Activated CD4-positive, alpha-beta T cell treated with anti-CD3 and anti-CD28 coated beads, Interleukin-2, amount 10 ng/mL, durations not matched to agents 7 days and 5 days (primary cell): ENCODE measurements at places on chromosomes 7 and 10.

DNA sequence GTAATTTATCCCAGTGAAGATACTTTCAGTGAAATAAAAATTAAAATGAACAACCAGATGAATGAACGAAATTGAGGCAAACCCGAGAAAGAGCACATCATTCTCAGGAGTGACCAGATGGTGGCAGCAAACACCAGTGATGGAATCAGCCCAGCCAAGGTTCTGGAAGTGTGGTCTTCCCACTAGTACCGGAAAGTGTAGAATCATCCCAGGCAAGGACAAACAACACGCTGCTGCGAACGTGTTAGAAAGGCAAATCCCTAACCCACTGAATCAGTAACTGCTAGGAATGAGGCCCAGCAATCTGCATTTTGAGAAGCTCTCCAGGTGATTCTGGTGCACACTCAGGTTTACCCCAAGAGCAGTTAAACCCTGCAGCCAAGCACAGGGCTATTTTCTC is 15.5 kb upstream of the SLC18A3 start:
- DNase-seq, result peak; percentile 37
- no peaks in the 10 kb centered on the region for H3K36me3 ChIP-seq
- no peak overlapping the region for H3K27ac ChIP-seq
- H3K4me1 ChIP-seq, result no peaks in the 10 kb centered on the region

DNA sequence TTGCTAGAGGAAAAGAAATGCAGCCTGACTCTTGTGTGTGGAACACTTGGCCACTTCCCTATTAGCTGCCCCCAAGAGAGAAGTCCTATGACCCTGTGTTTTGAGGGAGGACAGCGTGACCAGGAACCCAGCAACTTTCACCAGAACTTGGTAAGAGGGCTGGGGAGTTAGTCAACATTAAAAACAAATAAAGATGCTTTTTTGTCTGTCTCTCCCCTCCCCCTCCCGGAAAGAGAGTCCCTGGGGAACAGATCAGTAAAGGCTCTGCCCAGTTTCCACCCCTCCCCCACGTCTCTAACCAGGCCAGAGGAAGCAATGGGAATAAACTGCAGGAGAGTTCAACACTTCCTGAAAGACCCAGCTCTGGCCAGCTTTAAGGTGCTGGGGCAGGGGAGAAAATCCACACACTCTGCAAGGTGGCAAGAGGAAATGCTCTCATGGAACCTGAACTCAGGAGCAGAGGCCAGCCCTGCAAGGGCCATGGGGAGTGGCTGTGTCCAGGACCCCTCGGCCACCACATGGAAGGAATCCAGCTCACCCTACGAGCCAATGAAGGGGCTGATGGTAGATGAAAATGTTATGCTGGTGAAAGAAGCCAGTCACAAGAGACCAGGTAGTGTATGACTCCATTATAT is 21.5 kb downstream of the SH3PXD2A start:
- H3K27me3 ChIP-seq, result peaks cover 20% of the 10 kb centered on the region
- DNase-seq, result no peak
- no peaks in the 10 kb centered on the region for H3K36me3 ChIP-seq
- H3K4me3 ChIP-seq, result no peak overlapping the region

- DNase-seq, result no peak
- no peaks in the 10 kb centered on the region for H3K4me1 ChIP-seq
- no peak overlapping the region for H3K4me3 ChIP-seq
- peaks cover 26% of the 10 kb centered on the region for H3K27me3 ChIP-seq
- no peak overlapping the region for H3K27ac ChIP-seq
- no peaks in the 10 kb centered on the region for H3K36me3 ChIP-seq
Observed at GRCh38 chr10:118358327-118358726, 16.2 kb upstream of the FAM204A start.

DNA sequence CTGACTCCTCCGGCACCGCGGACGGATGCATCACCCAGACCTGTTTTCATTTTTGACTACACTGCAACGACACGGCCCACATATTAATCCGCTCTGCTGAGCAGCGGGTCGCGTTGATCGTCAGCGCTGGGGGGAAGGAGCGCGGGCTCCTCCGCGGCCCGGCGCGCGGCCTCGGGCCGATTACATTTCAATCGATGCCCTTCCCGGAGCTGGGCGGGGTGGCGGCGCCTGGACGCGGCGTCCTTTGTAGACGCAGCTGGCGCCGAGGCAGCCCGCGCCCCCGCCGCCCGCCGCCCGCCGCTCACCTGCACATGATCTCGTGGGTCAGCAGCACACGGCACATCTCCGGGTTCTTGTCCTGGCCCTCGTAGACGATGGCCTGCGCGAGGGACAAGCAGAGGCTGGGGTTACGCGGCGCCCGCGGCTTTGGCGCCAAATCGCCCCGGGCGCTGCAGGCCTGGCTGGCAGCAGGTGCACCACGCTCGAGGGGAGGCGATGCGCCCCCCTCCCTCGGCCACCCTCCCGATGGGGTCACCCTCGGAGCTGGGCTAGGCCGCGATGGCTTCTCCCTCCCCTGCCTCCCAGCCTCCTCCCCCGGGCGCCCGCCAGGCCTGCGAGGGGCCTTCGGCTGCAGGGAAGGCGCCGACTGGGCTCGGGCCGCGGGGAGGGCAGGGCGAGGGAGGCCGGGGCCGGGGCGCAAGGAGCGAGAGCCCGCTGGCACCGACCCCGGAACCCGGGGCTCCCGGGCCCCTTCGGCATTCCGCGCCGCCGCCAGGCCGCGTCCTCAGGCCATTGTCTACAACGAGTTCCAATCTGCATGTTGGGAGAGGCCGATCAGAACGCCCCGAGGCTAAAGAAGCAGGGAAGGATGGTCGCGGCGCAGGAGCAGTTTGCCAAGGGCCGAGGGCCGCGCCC is 5.2 kb downstream of the EBF3 start:
- no peak for DNase-seq
- H3K27ac ChIP-seq, result no peak overlapping the region
- H3K4me1 ChIP-seq, result peaks cover 17% of the 10 kb centered on the region
- H3K27me3 ChIP-seq, result peaks cover 73% of the 10 kb centered on the region

GRCh38 chr10:118961436-118961835 is 68.1 kb upstream of the NANOS1 start:
- H3K36me3 ChIP-seq, result no peaks in the 10 kb centered on the region
- H3K27me3 ChIP-seq, result peaks cover 2% of the 10 kb centered on the region
- no peak for DNase-seq
- no peak overlapping the region for H3K27ac ChIP-seq
- H3K4me3 ChIP-seq, result no peak overlapping the region

DNA sequence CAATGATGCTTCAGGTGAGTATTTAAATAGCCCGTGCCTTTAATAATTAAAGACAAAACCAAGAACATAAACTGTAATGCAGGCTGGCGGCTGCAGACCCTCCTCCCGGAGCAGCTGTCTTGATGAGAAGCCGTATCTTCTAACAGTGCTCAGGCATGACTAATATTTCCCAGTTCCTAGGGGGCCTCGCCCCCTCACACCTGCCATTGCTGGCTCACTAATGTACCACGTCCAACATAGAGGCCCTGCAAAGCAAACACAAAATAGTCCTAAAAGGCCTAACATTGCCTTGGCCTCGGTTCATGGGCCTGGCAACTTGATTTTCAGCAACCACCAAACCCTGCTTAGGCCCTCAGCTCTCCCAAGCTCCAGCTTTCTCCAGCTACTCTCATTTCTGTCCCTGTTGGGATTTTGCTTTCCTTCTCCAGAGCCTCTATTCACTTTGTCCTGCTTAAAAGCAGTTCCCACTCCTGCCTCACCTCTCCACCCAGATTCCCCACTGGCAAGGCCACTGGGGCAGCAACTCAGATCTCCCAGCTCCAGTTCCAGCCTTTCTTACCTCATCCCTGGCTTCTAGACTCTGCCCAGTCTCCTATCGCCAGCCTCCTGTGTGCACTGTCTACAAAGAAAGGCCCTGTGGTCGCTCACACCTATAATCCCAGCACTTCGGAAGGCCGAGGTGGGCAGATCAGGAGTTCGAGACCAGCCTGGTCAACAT is 16.2 kb downstream of the SORBS1 start:
- H3K27ac ChIP-seq, result no peak overlapping the region
- H3K4me3 ChIP-seq, result no peak overlapping the region
- H3K4me1 ChIP-seq, result no peaks in the 10 kb centered on the region
- DNase-seq, result no peak
- no peaks in the 10 kb centered on the region for H3K36me3 ChIP-seq
- peaks cover 7% of the 10 kb centered on the region for H3K27me3 ChIP-seq

DNA sequence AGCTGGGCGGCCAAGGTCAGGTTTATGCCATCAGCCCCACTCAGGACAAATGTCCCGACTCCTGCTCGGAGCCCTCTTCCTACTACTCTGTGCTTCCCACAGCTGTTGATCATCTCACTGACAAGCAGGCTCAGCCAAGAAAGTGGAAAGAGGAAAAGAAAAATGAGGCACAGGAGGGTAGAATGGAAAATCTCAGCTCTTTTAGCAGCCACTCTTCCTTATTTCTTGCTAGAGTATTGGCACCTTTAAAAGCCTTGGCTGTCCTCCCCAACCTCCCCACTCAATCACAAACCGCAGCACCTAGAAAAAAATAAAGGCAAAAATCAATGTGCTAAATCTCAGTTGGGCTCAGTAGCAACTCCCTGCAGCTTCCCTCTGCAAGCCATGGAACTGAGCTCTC is 35.3 kb upstream of the AGK start:
- peaks cover 42% of the 10 kb centered on the region for H3K27me3 ChIP-seq
- peaks cover 13% of the 10 kb centered on the region for H3K4me1 ChIP-seq
- no peak overlapping the region for H3K27ac ChIP-seq
- DNase-seq, result no peak
- no peak overlapping the region for H3K4me3 ChIP-seq

DNA sequence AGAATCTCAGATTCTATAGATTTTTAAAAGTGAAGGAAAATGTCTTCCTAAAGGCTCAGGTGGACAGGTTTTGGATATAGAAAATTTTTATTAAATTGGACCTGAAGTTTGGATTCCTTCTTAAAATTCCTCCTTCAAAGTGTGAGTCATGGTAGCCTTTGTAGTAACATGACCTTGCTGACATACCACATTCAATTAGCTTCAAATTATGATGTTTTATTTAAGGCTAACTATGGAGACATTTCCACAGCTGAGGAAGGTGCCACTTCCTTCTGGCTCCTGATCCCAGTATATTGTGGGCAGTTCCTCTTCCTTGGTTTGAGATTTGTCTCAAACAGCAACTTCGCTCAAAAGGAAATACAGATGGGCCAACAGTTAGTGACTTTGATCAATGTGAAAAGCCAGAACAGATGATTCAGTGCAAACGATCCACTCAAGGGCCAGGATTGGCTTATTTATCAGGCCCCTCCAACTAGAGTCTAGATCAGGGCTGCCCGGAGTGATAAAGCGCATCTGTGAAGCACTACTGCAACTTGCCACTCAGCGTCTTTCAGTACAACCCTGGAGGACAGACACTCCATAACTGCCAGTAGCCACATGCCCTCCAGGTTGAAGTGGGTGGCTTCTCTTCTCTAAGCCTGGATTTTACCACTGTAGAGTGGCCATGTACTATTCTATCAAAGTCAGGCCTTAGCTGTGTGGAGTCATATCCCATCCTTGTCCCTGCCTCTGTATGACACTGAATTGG is 573.5 kb downstream of the KIF20B start:
- H3K4me1 ChIP-seq, result no peaks in the 10 kb centered on the region
- H3K27ac ChIP-seq, result no peak overlapping the region
- DNase-seq, result no peak
- no peaks in the 10 kb centered on the region for H3K27me3 ChIP-seq
- no peaks in the 10 kb centered on the region for H3K36me3 ChIP-seq
- no peak overlapping the region for H3K4me3 ChIP-seq

GRCh38 chr7:2566890-2567678 is 8.3 kb downstream of the IQCE start:
- no peaks in the 10 kb centered on the region for H3K27me3 ChIP-seq
- peak overlapping the region; percentile 62 for H3K27ac ChIP-seq

DNA sequence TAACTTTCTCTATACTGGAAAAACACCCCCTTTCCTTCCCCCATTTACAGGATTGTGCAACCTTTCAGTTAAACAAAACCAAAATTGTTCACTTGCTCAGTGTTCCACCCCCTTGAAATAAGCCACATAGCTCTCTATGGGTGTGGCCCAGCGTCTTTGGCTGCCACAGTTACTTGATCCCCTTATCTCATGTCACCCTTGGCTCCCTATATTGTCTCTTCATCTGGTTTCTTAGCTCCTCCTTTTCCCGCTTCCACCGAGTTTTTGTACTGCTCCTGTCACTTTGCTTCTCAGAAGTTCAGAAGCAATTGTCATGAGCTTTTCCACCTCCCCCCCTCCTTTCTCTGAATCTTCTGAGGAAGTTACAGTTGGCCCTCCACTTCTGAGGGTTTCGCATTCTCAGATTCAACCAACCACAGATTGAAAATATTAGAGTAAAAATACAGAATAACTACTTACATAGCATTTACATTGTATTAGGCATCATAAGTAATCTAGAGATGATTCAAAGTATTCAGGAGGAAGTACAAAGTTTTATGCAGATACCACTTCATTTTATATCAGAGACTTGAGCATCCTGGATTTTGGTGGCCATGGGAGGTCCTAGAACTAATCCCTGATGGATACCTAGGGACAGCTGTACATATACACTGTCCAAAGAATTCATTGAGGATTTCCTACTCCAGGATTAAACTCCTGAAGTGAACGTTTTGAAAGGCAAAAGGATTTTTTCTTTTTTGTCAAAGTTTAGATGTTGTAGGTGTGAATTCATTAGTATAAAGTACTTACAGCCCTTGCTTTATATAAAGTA is 60.4 kb downstream of the ADD3 start:
- H3K36me3 ChIP-seq, result peaks cover 20% of the 10 kb centered on the region
- no peaks in the 10 kb centered on the region for H3K27me3 ChIP-seq
- H3K4me3 ChIP-seq, result peak overlapping the region; percentile 50
- peak overlapping the region; percentile 86 for H3K27ac ChIP-seq
- peaks cover 88% of the 10 kb centered on the region for H3K4me1 ChIP-seq

GRCh38 chr10:124520558-124521428 is 59.2 kb downstream of the LHPP start:
- no peak for DNase-seq
- H3K4me1 ChIP-seq, result no peaks in the 10 kb centered on the region
- no peaks in the 10 kb centered on the region for H3K27me3 ChIP-seq
- H3K36me3 ChIP-seq, result no peaks in the 10 kb centered on the region
